ENCODE measurements at places on chromosomes 13 and 19. TPM values are rescaled to one million over a fixed set of nuclear protein-coding genes. Genes with fewer than 3 reads are reported as not detected.
A peak's percentile ranks its signal among the peaks of the same experiment; 100 is the strongest.

GRCh38 chr13:28494504-28494777 is 487 bp downstream of the FLT1 start:
- no peak for DNase-seq

DNA sequence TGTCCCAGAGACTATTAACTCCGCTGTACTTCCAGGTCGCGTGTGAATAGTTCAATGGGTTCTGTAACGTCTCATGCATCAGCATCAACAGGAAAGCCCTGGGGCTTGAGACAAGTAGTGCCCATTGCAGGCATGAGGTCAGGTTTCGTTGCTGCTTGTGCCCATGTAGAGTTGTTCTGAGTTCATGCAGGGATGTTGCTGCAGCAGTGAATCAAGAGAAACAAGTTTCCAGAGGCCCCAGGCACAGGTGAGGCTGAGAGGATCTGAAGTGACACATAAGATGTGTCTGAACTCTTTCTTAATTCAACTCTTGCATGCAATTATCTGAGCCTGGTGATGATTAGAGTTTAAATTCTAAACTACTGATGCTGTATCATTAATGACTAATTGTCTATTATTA is 8.6 kb upstream of the ZNF283 start:
- no peak for DNase-seq

- DNase-seq: no peak
These were observed 18.7 kb upstream of the TINCR start for GRCh38 chr19:5586300-5587070.

DNA sequence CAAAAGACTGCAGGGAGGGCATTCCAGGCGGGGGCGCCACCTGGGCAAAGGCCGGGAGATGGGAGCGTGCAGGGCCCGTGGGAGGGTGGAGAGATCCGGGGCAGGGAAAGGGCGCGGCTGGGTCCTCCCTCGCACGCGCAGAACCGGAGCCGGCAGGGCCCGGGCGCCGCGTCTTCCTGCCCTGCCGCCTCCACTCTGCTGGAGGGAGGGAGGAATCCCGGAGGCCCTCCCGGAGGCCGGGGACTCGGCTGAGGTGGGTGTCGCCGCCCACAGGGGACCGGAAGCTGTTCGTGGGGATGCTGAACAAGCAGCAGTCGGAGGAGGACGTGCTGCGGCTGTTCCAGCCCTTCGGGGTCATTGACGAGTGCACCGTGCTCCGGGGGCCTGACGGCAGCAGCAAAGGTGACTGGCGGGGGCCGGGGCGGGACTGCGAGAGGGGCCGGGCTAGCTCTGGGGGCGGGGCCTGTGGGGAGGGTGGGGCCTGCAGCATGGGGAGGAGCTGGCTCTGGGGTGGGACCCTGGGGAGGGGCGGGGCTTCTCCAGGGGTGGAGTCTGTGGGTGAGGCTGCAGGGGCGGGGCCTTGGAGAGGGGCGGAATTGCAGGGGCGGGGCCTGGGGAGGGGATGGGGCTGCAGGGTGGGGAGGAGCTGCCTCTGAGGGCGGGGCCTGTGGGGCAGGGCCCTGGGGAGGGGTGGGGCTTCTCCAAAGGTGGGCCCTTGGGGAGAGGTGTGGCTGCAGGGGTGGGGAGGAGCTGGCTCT is 51.3 kb downstream of the CELF5 start:
- peak; percentile 79 for DNase-seq

GRCh38 chr19:28324275-28325060 is 888.5 kb downstream of the UQCRFS1 start:
- no peak for DNase-seq

- no peak for DNase-seq
These were observed 36.3 kb downstream of the AP1M1 start for GRCh38 chr19:16233836-16234551.

DNA sequence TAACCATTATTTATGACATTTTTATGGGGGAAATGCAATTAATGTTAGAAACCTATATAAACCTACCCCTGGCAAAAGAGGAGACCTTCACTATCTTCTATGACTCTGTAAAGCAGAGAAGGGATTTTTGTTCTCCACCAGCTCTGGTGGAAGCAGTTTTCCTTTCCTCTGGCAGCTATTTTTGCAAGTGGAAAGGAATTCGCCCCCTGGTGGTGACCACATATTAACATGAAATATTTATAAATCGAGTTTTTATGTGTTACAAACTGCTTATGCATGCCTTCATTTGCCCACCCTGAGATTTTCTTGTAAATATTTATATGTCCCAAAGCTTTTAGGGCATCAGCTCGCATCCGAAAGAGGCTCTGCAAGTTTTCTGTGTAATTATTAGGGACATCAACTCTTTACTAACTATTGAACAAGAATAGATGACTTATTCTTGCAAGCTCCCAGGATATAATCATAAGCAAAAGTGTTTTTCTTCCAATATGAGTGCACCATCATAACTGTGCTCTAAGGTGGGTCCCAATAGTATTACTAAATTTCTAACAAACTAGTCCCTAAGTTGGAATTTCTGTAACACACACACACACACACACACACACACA is 62.4 kb downstream of the SERTM1 start:
- DNase-seq: peak; percentile 55

- no peak for DNase-seq
These were observed 257.9 kb downstream of the KLF12 start for GRCh38 chr13:73876323-73876722.

- DNase-seq: no peak
These were observed 110.5 kb downstream of the ENOX1 start for GRCh38 chr13:43676320-43676719.

DNA sequence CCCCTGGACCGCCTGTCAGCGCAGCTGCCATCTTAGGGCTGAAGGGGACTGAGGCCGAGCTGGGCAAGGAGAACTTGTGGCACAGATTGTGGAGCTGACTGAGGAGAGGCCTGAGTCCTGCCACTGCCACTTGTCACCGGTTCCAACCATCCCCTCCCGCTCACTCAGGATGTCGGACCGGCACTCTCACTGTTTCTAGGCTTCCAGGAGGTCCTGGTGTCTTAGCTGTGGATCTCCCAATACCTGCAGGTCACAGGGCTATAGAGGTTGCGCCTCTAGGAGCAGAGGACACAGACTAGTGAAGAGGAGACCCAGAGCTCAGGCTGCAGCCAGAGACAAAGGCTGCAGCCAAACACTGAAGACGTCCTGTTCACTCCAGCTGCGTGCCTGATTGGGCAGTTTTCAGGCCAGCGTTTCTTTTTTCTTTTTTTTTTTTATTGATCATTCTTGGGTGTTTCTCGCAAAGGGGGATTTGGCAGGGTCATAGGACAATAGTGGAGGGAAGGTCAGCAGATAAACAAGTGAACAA is 15.3 kb upstream of the ZNF486 start:
- no peak for DNase-seq

DNA sequence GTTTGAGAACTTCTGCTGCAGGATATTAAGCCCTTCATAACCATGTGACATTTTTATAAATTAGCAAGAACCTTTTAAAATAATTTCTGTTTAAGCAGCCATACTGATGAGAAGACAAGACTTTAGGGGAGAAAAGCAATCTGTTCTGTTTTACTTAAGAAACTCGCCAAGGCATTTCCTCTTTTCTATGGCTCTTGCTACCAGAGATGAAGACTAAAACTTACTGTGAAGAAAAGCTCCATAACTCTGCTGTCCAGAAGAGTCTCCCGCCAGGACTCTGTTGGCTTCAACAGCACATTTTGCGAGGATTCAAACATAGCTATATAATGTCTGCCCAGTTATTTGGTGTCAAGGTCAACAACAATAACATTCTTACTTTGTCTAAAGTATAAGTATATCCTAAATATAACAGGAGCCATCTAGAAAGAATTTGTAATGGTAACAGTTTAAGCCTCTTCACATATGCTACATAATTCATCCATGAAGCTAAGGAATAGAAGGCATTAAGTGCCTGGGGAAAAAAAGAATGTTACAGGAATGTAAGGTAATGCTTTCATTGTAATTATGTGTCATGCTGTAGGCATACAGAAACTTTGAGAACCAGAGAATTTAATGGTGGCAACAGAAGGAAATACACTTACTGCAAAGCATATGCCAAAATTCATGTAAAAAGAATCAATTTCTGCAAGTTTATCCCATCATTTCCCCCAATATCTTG is 53.2 kb upstream of the EEF1AKMT1 start:
- DNase-seq: no peak

DNA sequence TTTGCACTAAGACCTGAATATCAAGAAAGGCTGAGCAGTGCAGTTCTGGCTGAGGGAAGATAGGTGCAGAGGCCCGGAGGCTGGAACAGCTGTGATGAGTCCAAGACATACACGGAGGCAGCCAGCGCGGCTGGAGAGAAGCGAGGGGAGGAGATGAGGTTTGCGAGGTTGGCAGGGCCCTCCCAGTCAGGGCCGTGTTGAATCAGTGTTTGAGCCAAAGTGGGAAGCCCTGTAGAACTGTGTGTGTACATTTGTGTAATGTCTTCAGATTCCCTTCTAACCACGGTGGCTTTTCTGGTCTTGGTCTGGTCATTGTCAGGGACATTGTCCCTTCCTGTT is 34.9 kb downstream of the PAK4 start:
- peak; percentile 79 for DNase-seq

- DNase-seq: no peak
These were observed 31.7 kb downstream of the ACTL9 start for GRCh38 chr19:8666814-8667405.

GRCh38 chr13:100818711-100819110 is 144.1 kb upstream of the TMTC4 start:
- DNase-seq: no peak

GRCh38 chr13:31947105-31947504 is 84.5 kb upstream of the FRY start:
- no peak for DNase-seq

The TSHZ3 gene
- 23.6 TPM for total RNA-seq

The CRTC1 gene
- 19.7 TPM for total RNA-seq

The IL17D gene
- total RNA-seq: 3.9 TPM

The MUC16 gene
- total RNA-seq: 0.18 TPM

The ADGRE2 gene
- 10.3 TPM for total RNA-seq

The MEF2B gene
- total RNA-seq: 4.4 TPM

The ERICH6B gene
- not detected for total RNA-seq

The RYR1 gene
- 3.4 TPM for total RNA-seq
